ENCODE measurements at places on chromosomes 5 and 9.

GRCh38 chr9:131394464-131395156 is 724 bp downstream of the PRRC2B start:
- peak; percentile 64 for DNase-seq

DNA sequence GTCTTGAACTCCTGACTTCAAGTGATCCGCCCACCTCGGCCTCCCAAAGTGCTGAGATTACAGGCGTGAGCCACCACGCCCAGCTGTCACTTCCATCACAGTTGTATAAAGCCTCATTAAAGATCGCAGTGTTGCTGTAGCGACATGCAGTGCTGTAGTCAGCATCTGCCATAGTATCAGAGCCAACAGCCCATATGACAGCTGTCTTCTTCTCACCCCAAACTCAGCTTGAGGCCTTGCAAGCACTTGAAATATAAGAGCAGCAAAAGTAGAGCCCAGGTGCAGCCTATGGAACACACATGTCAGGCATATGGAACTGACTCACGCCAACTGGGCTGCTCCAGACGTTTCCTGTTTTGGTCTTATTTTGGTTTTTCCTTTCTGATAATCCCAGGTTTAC is 167.8 kb downstream of the TRIO start:
- no peak for DNase-seq

GRCh38 chr5:162657076-162657475 is 589.5 kb downstream of the GABRG2 start:
- DNase-seq, result no peak

GRCh38 chr5:66989286-66989685 is 207.3 kb downstream of the CD180 start:
- no peak for DNase-seq

- no peak for DNase-seq
Observed at GRCh38 chr5:27144456-27144855, 106.1 kb upstream of the CDH9 start.

DNA sequence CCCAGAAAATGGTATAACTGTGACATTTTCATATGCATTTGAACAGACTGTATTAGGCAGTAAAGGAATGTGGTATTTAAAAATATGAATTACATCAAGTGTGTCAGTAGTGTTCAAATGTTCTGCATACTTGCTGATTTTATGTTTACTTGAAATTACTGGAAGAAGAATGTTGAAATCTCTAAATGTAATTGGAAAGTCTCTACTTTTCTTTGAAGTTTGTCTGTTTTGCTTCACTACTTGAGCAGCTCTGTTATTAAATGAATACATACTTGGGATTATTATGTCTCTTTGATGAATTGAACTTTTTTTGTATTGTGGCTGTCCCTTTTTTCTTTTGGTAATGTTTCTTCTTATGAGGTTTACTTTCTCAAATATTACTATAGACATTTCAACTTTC is 205.6 kb downstream of the TAF11L14 start:
- no peak for DNase-seq

GRCh38 chr5:80143491-80143890 is 108.3 kb downstream of the THBS4 start:
- DNase-seq, result no peak
